ENCODE measurements at places on chromosomes 16 and 17. TPM values are rescaled to one million over a fixed set of nuclear protein-coding genes. Genes with fewer than 3 reads are reported as not detected.

- peak; percentile 89 for DNase-seq
These were observed 9.1 kb upstream of the METTL9 start for GRCh38 chr16:21590287-21590686.

FOXL1 gene
- 8.1 TPM for total RNA-seq

GRCh38 chr16:6309271-6309670 lies 1023.4 kb upstream of the RBFOX1 start:
- no peak for DNase-seq

GRCh38 chr17:8846768-8847211 lies 20.7 kb downstream of the PIK3R6 start:
- DNase-seq, result peak; percentile 35

DNA sequence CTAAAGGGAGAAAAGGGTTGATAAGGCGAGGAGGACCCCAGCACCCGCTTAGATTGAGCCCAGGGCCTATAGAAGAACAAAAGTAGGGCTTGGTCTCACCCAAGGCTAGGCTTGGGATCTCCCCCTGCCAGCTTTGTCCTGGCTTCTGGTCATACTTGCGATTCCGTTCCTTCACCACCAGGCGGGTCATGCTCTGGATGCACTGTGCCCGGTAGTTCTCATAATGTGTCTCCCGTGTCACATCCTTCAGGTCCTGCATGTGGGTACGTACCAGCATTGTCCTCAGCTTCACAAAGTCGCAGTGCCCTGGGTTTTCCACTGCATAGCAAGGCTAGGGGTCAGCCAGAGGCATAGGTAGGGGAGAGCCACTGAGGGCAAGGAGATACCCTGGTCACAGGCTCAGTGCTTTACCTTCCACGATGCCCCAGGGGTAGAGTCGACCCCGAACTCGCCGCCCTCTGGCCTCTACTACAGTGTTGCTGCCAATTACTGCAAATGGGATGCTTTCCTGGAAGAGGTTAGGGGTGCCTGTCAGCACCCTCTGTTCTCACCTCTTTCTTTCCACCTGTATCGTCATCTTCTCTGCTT lies 6.5 kb upstream of the MTMR4 start:
- DNase-seq, result peak; percentile 32

TOX3 gene
- not detected for total RNA-seq

DNA sequence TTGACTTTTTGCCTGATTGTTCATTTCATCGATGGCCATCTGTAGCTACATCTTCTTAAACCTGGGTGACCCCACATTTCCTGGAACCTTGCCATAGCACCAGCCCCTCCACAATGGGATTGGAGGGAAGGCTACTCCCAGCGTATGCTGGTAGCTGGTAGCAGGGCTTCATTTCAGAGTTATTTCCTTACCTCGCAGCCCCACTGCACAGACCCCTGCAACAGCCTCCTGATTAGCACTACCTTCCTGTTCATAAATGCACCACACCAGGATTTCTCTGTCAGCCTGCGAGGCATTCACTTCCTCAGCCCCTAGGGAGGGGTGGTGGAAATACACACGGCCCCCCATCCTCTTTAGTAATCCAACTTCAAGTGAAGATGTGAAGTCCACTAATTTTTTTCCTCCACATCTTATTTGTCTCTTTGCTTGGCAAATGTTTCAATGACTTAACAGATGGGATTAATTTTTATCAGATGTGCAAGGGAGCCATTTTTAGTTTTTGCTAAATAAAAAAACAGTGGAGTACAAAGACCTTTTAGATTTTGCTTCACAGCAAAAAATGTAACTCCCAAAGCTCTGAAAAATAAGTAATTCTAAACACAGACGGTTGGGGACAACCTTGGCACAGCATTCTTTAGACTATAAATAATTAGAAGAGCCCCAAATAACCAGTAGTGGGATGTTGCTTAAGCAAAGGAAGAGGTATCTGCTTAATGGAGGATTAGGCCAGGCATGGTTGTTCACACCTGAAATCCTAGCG lies 76.6 kb downstream of the CLEC16A start:
- no peak for DNase-seq

GRCh38 chr16:30989469-30990047 lies 4.6 kb downstream of the HSD3B7 start:
- no peak for DNase-seq

DNA sequence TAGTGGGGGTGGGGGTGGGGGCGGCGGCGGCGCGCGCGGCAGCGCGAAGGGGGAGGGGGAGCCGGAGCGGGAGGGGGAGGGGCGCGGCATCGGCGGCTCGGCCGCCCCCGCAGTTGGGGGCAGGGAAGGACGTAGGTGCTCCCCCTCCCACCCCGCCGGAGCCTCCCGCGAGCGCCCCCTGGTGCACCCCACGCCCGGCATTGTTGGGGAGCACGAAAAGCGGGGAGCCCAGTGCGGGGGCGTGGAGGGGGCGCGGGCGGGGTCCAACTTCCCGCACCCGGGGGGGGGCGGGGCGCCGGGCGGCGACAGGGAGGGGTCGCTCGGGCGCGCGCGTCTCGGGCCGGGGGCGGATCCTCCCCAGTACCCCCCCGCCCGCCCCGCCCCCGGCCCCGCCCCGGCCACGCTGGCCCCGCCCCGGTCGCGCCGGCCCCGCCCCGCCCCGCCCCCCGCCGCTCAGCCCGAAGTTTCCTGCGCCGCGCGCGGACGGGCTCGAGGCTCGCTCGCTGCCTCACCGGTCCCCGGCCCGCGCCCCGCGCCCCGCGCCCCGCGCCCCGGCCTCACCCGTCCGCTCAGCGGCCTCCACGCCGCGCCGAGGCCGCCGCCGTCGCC lies at the start of gene CACNA1H:
Gene CACNA1H (plus strand): TSS at position 456 of the 609 bp plus-strand sequence. CDS start 632 bp downstream, outside the sequence.
- no peak for DNase-seq

- no peak for DNase-seq
These were observed 40.5 kb downstream of the ATP2C2 start for GRCh38 chr16:84408856-84409255.

DNA sequence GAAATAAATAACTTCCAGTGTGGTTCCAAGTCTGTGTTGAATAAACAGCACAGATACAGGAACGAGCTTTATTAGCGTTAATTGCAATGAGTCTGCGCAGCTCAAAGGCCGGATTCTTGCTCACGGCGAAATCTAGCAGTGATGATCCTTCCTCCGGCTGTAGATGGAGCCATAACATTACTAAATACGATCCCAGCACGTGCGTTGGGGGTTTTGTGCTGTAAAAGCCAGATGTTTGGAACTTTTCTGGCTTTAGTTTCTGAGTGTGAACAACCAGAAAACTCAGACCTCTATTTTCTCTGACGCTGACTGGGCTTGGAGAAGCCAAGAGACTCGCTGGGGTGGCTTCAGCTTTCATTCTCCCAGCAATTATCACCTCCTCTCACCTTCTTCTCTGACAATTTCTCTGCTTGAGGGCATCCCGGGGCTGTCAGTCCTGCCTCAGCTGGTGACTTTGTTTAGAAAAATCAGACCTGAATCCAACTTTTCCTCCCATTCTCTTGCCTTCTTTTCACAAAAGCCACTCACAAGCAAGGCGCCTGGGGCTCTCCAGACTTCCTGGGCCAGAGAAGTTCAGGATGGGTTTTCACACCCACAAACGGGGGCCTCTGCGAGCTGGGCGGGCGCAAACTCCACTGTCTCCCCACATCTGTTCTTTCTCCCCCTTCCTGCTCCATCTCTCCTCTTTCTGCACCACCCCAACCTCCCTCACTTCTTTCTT lies 47.1 kb upstream of the AKTIP start:
- DNase-seq, result peak; percentile 59

TNFSF13 gene
- 3.6 TPM for total RNA-seq

CDRT15L2 gene
- total RNA-seq, result not detected

GRCh38 chr16:73480381-73480780 lies 432.5 kb upstream of the ZFHX3 start:
- DNase-seq, result no peak

GRCh38 chr17:8441690-8442089 lies 6.0 kb downstream of the NDEL1 start:
- DNase-seq, result no peak

COPZ2 gene
- total RNA-seq, result 0.63 TPM

NOS2 gene
- total RNA-seq, result not detected

GRCh38 chr16:27355610-27356009 lies 41.8 kb downstream of the IL4R start:
- peak; percentile 25 for DNase-seq

- DNase-seq, result no peak
These were observed 196.8 kb downstream of the CA10 start for GRCh38 chr17:51961689-51962088.

- DNase-seq, result no peak
These were observed 414.3 kb downstream of the MAF start for GRCh38 chr16:79186196-79186595.

DNA sequence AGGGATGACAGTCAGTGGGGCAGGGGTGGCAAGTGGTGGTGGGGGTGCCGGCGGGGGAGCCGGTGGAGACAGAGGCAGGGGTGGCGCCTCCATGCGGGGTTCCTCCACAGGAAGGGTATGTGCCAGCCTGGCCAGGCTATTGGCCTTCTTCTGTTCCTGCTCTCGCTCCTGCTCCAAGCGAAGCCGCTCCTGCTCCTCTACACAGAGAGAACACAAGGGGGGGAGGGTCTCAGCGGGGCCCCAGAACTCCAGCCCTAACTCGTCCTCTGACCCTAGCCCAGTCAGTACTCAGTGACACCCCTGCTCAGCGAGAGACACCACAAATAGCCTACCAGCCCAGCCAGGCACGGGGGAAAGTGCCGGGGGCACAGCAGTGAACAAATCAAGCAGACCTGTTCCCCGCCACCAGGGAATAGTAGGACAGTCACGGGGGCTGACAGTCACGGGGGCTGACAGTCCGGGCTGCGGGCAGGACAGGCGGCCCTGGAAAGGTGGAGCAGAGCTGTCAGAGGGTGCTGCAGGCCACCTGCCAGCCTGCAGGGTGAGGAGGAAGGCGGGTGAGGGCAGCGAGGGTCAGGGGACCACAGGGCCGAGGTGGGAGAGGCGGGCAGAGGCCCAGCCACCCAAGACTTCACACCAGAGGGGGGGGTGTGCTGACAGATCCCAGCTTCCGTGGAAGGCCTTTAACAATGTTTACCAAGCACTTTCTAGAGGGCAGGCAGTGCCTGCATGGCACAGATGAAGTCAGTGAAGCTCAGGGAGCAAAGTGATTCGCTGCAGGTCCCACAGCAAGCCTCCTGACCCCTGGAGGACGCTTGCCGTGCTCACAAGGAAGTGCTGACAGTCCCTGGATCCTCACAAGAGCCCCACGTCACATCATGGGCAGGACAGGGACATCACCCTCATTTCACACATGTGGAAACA lies 5.3 kb downstream of the MNT start:
- peak; percentile 24 for DNase-seq

NACA2 gene
- not detected for total RNA-seq

DNA sequence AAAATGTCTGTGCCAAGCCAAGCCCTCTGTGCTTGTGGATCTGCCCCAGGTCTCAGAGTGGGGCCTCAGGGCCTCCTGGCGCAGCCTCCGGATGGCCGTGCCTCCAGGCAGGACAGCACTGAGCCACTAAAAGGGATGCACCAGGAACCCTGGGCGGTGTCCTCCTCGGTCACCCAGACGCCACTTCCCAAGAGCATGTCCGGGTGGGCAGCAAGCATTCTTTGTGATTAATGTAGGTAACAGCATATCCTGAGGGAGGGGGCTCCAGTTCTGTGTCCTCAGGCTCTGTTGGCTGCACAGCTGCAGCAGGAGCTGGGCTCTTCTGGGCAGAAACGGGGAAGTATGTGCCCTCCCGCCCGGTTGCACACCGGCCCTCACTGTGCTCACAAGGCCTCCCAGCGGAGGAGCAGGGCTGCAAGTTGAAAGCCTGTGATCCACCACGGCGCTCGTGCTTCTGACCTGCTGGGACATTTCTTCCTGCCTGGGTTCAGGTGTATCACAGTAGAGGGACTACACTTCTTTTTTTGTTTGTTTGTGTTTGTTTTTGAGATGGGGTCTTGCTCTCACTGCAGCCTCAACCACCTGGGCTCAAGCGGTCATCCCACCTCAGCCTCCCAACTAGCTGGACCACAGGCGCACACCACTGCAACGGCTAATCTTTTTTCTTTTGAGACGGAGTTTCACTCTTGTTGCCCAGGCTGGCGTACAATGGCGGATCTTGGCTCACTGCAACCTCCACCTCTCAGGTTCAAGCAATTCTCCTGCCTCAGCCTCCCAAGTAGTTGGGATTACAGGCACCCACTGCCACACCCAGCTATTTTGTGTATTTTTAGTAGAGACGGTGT lies 37.9 kb upstream of the CHMP6 start:
- no peak for DNase-seq

GRCh38 chr16:24953306-24953705 lies 61.9 kb downstream of the ARHGAP17 start:
- no peak for DNase-seq

GRCh38 chr16:53202398-53202797 lies 147.6 kb downstream of the CHD9 start:
- no peak for DNase-seq

DNA sequence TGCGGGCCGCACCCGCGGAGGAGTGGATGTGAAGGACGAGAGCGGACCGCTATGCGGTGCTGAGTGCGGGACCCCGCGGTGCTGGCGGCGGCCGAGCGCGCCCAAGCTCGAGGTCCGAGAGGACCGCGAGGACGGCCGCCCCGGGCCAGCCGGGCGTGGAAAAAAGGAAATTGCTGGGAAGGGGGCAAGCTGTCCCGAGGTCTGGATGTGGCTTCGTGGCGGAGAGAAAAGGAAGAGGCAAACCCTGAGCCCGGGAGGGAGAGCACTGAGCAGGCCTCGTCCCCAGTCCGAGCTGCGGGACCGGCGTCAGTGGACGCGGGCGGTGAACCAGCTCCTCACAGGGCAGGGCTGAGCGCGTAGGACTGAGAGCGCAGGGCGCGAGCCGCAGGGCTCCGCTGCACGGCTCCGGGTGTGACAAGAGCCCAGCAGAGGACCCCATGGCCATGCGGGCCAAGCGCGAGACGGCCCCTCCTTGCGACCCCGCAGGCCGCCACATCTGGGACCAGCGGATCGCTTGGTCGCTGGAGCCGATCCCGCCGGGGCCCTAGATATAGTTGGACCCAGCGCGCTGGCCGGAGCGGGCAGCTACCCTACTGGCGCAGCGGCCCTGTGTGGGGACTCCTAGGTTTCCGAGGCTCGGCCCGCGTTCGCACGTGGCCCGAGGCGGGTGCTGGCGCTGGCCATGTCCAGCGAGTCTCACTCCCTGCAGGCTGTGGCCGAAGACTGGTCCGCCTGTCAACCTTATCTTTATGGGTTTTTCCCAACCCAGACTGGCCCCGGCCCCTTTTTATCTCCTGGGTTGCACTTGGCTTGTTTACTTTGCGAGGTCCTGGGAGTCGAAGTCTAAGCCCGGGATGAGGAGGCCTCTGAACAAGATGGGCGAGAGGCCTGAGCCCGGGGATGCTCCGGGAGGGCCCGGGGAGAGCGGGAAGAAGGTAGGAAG lies 2.4 kb downstream of the TBX4 start:
- no peak for DNase-seq

DNA sequence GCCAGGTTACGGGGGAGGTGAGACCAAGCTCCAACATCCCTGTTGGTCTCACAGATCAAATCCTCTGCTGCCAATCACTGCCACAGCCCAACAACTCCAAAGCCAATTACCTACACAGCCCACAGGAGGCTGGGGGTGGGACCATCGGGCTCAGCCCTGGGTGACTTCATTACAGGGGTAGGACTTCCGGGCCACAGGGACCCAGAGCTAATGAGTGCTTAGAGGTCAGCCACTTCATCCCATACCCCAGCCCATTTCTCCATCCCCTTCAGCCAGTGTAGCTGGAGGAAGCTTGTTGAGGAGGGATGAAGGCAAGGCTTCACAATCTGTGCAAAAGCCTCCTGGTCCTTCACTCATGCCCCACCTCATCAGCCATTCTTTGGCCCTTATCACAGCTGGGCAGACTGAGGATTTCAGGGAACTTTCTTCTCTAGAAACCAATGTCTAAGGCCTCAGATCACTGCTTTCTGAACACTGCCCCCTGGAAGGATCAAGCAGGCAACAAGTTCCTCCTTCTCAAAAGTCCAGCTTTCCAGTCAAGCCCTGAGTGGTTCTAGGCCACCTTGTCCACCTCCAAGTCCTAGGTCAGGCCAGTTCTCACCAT lies 5.8 kb downstream of the FOXN1 start:
- DNase-seq, result no peak

Measured in PC-3 (cell line).